Activated T-cell treated with anti-CD3 and anti-CD28 coated beads for 4 hours (primary cell): ENCODE measurements at places on chromosomes 3 and 15.

DNA sequence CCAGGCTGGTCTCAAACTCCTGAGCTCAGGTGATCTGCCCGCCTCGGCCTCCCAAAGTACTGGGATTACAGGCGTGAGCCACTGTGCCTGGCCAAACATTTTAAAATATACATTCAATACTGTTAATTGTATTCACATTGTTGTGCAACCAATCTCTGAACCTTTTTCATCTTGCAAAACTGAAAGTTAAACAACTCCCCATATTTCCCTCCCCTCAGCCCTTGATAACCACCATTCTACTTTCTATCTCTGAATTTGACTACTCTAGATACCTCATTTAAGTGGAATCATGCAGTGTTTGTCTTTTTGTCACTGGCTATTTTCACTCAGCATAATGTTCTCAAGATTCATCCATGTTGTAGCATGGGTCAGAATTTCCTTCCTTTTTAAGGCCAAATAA lies 30.0 kb downstream of the HMCES start:
- DNase-seq, result no peak

- no peak for DNase-seq
Measured at GRCh38 chr3:4950351-4950784, 28.9 kb upstream of the BHLHE40 start.

DNA sequence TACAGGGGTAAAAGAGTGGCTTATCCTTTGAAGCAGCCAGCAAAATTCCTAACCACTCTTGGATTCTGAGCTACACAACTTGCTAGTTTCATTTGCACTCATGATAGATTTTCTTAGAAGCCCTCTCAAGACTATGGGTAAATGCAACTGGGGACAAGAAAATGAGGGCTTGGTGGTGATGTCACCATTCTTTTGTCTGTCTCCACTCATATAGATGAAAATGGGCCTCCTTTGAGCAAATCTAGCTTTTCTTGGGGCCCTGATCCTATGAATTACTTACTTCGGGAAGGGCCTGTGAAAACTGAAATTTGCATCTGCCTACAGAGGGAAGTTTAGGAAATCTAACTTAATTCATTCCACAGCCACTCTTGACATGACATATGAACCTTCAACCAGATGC lies 486.3 kb downstream of the MAGI1 start:
- DNase-seq, result no peak

- DNase-seq, result no peak
Measured at GRCh38 chr3:177754508-177754921, 557.2 kb upstream of the TBL1XR1 start.

DNA sequence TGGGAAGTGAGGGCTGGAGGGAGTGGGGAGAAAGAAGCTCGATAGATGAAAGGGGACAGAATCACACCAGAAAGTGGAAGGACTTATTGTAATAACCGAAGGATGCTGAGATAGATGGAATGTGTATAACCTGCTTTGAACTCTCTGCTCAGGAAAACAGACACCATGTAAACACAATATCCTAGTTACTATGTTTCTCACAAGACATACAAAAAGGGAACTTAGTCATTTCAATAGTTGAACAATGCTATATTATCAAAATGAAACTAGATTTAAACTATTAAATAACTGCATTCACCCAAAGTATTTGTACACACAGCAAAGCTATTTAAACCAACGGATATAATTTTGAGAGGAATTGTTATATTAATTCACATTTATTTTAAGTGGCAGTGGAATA lies 108.3 kb upstream of the GADL1 start:
- no peak for DNase-seq

DNA sequence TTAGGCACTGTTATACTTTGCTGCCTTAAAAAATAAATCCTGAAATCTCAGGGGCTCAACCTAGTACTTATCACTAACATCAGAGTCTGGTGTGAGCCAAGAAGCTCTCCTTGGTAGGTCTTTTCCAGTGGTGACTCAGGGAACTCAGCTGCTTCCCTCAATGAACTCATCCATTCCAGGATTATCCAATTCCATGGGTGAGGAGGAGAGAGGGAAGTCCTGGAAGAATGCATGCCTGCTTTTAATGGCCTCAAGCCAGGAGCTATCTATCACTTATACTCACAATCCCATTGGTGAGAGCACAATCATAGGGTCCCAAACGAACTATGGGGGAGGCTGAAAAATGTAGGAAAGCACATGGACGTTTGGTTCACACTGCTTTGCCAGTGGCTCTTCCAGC lies 113.6 kb downstream of the POLR2M start:
- DNase-seq, result no peak

DNA sequence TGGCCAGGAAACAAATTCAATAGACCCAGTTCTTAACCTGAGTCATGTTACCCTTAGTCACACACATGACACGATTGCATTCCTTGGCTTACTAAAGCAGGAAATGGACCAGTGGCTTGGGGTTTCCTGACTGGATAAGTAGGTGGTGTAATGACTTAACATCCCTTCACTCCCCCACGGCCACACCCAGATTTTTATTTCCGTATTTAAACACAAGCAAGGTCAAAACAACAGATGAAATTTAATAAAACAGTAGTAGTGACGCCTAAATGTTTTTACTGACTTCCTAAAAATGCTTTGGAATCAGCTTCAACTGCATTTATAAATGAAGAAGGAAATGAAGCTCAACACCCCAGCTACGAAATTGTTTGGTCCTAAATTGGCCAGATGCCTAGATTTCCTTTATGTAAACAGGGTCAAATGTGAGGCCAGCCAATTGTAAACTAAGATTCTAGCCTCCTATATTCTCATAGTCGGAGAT lies 324.3 kb downstream of the CHST2 start:
- no peak for DNase-seq

DNA sequence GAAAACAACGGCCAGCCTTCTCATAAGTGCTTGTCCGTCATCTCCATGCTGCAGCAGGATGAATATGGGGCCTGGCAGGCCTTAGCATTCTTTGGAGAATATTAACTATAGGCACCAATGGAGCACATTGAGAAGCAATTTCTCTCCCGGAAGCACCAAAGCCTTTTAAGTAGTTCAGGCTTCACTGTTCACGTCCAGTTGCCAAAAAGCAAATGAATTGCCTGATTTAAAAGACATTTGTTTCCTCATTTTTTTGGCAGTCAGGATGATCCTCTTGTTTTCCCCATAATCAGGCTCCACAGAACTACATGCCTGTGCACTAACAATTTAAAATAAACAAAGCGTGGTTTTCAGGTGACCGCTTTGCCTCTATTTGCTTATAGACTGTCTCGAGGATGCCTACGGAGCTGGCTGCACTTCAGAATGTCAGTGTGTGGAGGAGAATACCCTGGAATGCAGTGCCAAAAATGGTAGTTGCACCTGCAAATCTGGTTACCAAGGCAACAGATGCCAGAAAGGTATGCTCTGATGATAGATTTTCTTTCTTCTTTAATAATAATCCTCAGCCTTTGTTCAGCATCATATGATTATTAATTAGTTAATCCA lies 725.2 kb upstream of the GOLIM4 start:
- DNase-seq, result no peak

DNA sequence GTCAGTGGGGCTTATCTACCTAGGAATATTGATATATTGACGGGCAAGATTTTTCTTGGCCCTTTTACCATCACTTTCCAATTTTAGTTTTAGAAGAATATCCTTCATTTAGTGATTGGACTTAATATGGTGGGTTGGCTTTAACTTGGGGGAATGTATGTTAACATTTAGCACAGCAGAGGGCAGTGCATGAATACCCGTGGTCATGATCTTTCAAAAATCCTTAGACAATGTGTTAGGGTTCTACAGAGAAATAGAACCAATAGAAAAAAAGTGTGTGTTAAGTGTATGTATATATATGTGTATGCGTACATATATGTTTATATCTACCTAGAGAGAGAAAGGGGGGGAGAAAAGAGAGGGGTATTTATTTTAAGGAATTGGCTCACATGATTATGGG lies 36.9 kb downstream of the GPR171 start:
- no peak for DNase-seq

GRCh38 chr3:2544718-2545117 lies 446.1 kb downstream of the CNTN4 start:
- no peak for DNase-seq

- DNase-seq, result no peak
Measured at GRCh38 chr3:165459924-165460835, 264.0 kb upstream of the SLITRK3 start.

DNA sequence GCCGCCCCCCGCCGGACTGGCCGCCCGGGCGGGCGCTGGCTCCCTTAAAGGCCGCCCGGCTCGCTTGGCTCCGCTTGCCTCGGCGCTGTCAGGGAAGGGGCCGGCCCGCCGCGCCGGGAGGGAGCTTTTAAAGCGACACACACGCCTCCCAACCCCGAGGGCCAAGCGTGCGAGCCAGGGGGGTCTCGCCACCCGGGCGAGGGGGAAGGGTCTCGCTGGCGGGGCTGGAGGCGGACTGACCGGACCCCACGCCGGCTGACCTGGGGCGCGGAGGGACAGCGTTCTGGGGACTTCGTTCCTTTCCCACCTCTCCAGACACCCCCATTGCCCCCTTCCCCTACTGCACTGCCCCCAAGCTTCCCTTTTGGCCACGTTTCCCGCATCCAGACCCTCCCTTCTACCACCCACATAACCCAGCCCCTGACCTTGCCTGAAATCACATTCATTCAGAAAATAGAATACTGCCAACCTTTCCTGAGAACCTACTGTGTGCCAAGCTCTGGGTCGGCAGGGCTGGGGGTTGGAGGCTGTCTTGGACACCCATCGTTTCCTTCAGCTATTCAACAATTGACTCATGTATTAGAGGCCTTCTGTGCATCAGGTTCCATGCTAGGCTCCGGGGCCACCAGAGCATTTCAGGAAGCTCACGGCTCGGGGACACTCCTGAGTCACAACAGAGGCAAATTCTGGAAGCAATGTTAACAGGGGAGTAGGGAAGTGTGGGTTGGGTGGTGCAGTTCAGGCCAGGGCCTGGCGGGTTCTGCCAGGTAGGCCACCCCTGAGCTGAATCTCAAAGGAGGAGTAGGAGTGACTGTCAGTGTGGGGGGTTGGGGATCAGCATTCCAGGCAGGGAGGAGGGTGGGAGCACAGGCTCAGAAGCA lies at the start of gene INSYN1:
TSS of gene INSYN1 (minus strand) at position 102 of the 881 bp plus-strand sequence. CDS start 2,221 bp downstream, outside the sequence.
- DNase-seq, result no peak

GRCh38 chr3:7927864-7928263 lies 573.8 kb upstream of the LMCD1 start:
- no peak for DNase-seq

DNA sequence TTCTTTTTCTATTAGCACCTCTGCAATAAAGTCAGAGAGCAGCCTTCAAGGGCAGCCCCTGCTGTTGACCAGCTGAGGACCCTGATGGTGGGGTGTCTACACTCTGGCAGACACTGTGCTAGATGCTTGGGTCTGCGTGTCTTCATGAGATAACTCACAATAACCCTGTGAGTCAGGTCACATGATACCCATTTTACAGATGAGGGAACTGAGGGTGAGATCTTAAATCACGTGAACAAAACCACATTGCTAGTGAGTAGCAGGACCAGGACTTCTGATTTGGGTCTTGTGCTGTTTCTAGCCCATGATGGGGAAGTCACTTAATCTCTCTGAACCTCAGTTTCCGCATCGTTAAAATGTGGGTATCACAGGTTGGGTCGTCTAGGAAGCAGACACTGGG lies 118.5 kb upstream of the LIPC start:
- DNase-seq, result no peak

- no peak for DNase-seq
Measured at GRCh38 chr15:44636976-44637375, 26.5 kb downstream of the SPG11 start.

DNA sequence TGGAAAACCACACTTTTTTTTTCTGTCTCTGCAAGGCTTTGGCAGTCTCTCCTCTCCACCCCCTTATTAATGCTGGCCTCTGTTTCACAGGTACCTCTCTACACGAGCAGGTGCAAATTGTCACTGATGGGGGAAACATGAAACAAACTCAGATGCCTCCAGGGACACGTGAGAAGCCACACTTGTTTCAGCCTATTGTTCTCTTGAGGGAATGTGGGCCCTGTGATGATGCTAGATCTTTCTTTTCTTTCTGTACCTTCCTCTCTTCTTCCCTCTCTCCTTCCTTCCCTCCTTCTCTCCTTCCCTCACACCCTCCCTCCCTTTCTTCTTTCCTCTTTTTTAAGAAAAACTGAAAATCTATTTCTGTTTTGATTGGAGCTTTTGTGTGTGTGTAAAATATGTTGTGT lies 5.7 kb upstream of the BLM start:
- DNase-seq, result no peak

DNA sequence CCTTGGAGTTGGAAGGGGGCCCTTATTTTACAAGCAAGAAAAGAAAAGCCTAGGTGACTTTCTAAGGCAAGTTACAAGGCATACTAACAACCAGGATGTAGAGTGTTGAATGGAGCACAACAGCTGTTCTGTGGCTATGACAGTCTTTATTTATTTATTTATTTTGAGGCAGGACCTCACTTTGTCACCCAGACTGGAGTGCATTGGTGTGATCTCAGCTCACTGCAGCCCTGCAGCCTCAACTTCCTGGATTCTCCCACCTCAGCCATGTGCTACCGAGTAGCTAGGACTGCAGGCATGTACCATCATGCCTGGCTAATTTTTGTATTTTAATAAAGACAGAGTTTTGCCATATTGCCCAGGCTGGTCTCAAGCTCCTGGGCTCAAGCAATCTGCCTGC lies 973.4 kb downstream of the ROBO1 start:
- no peak for DNase-seq

- DNase-seq, result no peak
Measured at GRCh38 chr3:45104715-45105711, 41.2 kb downstream of the CDCP1 start.

DNA sequence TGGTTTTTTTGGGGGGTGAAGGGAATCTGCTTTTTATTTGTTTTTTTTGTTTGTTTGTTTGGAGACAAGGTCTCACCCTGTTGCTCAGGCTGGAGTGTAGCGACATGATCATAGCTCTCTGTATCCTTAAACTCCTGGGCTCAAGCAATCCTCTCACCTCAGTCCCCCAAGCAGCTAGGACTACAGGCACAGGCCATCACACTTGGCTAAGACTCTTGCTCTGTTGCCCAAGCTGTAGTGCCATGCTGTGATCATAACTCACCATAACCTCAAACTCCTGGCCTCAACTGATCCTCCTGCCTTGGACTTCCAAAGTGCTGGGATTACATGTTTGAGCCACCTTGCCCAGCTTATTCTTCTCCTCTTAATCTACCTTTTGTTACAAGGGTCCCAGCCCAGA lies 31.8 kb downstream of the GPR176 start:
- no peak for DNase-seq

- no peak for DNase-seq
Measured at GRCh38 chr15:91564631-91565030, 288.9 kb upstream of the SLCO3A1 start.
